Occipital lobe (tissue), 3 donors: ENCODE measurements at places on chromosomes 7 and 10. TPM values are rescaled to one million over a fixed set of nuclear protein-coding genes. Genes with fewer than 3 reads are reported as not detected.

Gene MEPCE
- 25.3 TPM for total RNA-seq

Gene CCDC3
- total RNA-seq, result 12.8 TPM

Gene ARHGEF35
- total RNA-seq, result 0.78 TPM

GRCh38 chr7:51226063-51226755 lies 90.4 kb downstream of the COBL start:
- peak; percentile 34 for DNase-seq

DNA sequence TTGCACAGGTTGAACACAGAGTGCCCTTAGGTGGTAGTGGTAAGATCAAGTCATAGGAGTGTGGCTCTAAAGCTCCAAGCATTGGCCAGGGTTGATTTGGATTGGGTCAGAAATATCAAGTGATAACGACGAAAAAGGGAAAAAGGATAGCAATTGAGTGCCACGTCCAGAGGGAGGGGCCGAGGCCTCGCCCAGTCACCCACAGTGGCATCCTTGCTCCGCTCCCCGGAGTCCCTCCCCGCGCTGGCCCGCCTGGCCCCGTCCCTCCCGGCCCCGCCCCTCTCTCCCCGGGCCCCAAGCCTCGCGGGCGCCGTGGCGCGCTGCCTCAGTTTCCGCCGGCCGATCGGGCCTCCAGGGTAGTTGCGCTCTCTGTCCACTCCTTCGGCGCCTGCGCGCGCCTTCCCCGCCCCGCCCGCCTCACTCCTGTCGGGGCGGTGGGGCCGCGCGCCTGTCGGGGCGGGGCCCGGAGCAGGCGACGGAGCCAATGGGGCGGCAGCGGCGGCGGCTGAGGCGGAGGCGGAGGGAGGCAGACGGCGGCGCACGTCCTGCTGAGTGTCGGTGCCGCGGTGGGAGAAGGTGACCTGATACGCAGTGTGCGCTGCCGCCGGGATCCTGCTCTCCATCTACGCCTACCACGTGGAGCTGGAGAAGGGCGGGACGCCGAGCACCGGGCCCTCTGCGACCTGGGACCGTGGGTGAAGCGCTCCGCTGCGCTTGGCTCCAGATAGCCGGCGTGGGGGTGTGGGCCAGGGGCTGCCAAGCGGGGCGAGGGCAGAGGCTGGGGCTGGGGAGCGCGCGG lies 209.1 kb upstream of the ZNF722 start:
- no peak for DNase-seq

DNA sequence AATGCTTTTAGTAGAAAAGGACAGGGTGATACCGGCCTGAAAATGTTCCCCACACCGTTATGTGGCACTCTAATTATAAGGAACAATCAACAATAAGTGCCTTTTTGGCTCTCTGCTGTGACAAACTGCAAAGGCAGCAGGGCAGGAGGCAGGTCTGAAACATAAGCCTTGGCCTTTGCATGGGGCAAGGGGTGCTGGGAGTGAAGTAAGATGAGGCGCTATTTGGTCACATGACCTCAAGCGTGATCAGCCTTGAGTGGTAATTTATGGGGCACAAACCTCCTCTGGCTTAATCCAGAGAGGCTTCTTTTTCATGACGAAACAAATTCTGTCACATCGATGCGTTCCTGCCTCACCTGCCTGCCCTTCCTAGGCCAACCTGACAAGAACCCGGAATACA lies 202.7 kb downstream of the TAX1BP1 start:
- DNase-seq, result no peak

- DNase-seq, result no peak
These were observed 109.4 kb downstream of the ABLIM1 start for GRCh38 chr10:114548662-114549061.
